ENCODE measurements at places on chromosomes 12 and 14. TPM values are rescaled to one million over a fixed set of nuclear protein-coding genes. Genes with fewer than 3 reads are reported as not detected.
A peak's percentile ranks its signal among the peaks of the same experiment; 100 is the strongest.

GRCh38 chr14:41972531-41972930 lies 365.9 kb downstream of the LRFN5 start:
- no peaks in the 10 kb centered on the region for H3K27me3 ChIP-seq
- H3K4me3 ChIP-seq = no peak overlapping the region
- no peak for DNase-seq
- no peaks in the 10 kb centered on the region for H3K36me3 ChIP-seq

GRCh38 chr12:30440826-30441602 lies 254.7 kb downstream of the IPO8 start:
- H3K4me3 ChIP-seq = no peak overlapping the region
- peaks cover 9% of the 10 kb centered on the region for H3K4me1 ChIP-seq
- H3K27me3 ChIP-seq = no peaks in the 10 kb centered on the region
- DNase-seq = peak; percentile 84
- no peak overlapping the region for H3K27ac ChIP-seq

DNA sequence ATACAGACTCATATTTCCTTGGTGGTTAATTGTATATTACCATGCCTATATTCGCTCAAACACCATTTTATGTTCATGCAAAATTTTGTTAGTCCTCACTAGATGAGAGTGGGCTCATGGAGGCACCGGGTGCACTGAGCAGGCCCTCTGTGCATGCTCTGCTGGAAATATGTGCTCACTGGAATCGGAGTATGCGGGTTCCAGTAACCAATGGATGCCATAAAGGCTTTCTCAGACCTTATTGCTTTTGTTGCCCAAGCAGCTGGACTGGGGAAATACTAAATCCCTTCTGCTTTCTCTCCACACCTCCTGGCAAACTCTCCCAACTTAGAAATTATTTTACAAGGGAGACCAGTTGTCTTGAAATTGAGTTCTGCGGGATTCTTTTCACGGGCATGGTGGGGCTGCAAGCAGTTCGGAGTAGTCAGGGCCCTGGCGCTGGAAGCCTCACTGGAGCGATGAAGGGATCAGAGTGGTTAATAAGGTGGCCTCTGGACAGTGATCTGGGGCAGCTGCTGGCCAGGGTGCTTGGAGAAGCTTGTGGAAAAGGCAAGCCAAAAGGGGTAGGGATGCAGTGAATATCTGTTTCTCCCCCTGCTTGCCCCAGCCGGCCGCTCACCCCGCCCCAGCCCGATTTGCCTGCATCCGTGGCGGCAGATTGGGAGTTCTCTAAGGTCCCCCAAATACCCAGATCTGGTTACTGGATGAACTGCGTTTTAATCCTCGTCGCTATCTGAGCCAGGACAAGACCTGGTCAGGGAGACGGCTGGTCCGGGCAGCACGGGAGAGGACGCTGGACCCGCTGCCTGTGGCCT lies 7.4 kb upstream of the HOXC6 start:
- peak; percentile 75 for DNase-seq
- no peaks in the 10 kb centered on the region for H3K36me3 ChIP-seq
- no peak overlapping the region for H3K4me3 ChIP-seq
- peaks cover 100% of the 10 kb centered on the region for H3K27me3 ChIP-seq

DNA sequence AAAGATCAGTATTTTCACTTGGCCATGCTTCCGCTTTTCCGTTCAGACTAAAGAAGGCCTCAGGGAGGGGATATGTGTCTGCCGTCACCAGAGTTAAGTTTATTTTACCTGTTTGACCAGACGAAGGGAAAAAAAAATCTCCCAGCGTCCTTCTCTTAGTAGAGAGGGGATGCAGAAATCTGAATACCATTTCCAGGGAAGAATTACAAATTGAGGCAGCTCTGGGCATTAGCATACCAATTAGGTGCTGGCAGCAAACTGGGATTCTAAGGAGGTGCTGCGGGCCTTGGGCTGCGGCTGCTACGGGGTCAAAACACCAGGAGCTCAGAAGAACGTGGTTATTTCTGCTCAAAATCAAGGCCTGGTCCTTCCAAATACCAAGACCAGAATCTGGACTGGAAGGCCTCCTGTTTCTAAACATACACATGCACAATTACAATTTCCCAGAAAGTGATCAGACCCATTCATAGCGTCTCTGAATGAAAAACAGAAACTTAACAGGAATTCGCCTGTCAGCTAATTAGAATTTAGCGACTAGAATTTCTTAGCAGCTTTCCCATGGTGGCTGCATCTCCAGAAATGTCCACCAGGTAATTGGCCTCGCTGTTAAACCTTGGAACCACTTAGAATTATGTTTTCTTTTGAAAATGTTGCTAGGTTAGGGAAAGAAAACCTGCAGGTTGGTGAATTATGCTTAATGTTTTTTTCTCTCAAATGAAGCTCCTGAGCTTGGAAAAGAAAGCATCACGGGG lies 617.0 kb downstream of the VRK1 start:
- H3K27me3 ChIP-seq = peaks cover 51% of the 10 kb centered on the region
- no peaks in the 10 kb centered on the region for H3K36me3 ChIP-seq
- H3K4me1 ChIP-seq = peaks cover 18% of the 10 kb centered on the region
- no peak overlapping the region for H3K4me3 ChIP-seq

The DYNLL1 gene
- total RNA-seq = 424 TPM

The E2F7 gene
- total RNA-seq = 18.0 TPM

Data from endodermal cell (in vitro differentiated cells).